Epithelial cell of prostate (primary cell): ENCODE measurements at places on chromosomes 13 and 19.

- no peak for DNase-seq
These were observed 12.8 kb downstream of the RGCC start for GRCh38 chr13:41470196-41470595.

DNA sequence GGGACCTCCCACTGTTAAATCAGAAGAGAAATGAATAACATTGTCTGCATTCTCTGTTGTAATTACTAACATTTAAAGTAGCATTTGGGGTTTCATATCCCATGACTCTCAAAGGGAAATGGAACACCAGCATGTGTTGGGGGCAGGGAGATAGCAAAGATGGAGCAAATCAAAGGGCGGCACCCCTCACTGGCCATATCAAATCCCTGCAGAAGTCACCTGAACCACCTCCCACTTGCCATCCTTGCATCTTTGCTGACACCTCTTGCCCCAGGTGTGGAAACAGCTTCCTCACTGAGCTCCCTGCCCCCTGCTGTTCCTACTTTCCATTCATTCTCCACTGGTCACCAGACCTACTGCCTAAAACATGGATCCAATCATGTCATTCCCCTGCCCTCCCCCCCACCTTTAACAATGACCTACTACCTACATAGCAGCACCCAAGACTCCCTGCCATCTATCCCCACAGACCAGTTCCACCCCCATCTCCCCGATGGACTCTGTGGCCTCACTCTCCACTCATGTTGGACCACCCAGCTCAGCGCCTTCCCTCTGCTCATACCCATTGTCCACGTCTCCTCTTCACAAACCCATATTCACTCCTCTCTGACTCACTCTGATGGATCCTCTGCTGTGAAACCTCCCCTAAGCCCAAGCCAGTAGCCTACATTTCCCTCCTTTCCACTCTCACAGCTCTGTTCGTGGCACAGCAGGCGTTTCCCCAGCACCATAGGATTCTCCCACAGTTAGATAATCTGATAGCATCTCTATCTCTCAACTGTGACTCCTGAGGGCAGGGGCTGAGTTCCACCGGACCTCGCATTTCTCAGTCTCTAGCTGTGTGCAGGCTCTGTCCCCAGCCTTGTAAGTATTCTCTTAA lies 55.9 kb downstream of the DLEU7 start:
- no peak for DNase-seq

- no peak for DNase-seq
These were observed 2902.5 kb downstream of the PCDH9 start for GRCh38 chr13:64327505-64328194.

GRCh38 chr13:27790523-27790922 lies 1.8 kb upstream of the GSX1 start:
- no peak for DNase-seq

GRCh38 chr13:75461314-75461713 lies 20.7 kb downstream of the TBC1D4 start:
- no peak for DNase-seq

DNA sequence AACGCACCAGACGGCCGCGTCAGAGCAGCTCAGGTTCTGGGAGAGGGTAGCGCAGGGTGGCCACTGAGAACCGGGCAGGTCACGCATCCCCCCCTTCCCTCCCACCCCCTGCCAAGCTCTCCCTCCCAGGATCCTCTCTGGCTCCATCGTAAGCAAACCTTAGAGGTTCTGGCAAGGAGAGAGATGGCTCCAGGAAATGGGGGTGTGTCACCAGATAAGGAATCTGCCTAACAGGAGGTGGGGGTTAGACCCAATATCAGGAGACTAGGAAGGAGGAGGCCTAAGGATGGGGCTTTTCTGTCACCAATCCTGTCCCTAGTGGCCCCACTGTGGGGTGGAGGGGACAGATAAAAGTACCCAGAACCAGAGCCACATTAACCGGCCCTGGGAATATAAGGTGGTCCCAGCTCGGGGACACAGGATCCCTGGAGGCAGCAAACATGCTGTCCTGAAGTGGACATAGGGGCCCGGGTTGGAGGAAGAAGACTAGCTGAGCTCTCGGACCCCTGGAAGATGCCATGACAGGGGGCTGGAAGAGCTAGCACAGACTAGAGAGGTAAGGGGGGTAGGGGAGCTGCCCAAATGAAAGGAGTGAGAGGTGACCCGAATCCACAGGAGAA lies 1.9 kb downstream of the PPP1R12C start:
- no peak for DNase-seq

DNA sequence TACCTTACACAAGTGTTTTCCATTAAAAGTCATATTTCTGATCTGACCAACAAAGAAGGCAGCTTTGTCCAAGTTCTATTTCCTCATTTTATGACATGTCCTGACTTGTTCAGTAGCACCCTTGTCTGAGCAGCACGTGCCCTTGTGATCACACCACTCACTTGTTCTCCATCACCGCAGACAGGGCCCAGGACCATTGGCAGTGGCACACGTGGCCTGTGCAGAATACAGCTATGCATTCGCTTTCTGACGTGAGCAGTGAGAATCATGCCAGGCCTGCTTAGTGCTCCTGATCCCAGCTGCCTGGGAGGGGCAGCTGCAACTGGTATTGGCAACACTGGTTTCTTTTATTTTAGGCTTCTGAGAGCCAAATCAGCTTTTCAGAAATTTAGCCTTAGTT lies 134.2 kb downstream of the FRY start:
- DNase-seq: peak; percentile 43

DNA sequence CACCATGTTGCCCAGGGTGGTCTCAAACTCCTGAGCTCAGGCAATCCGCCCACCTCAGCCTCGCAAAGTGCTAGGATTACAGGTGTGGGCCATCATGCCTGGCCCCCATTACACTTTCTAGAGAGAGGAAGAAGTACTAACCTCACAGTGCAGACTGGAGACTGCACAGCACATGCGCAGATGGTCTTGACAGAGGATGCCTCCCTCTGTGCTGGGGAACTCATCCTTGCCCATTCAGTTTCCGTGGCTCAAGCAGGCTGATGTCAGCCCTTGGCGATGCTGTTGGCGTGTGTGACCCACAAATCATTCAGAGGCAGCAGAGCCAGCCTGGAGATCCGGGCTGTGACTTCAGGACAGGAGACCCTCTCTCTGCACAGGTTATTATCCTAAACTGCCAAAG lies 14.6 kb upstream of the FFAR2 start:
- DNase-seq: no peak

GRCh38 chr13:35164324-35164932 lies 222.4 kb downstream of the NBEA start:
- DNase-seq: no peak

DNA sequence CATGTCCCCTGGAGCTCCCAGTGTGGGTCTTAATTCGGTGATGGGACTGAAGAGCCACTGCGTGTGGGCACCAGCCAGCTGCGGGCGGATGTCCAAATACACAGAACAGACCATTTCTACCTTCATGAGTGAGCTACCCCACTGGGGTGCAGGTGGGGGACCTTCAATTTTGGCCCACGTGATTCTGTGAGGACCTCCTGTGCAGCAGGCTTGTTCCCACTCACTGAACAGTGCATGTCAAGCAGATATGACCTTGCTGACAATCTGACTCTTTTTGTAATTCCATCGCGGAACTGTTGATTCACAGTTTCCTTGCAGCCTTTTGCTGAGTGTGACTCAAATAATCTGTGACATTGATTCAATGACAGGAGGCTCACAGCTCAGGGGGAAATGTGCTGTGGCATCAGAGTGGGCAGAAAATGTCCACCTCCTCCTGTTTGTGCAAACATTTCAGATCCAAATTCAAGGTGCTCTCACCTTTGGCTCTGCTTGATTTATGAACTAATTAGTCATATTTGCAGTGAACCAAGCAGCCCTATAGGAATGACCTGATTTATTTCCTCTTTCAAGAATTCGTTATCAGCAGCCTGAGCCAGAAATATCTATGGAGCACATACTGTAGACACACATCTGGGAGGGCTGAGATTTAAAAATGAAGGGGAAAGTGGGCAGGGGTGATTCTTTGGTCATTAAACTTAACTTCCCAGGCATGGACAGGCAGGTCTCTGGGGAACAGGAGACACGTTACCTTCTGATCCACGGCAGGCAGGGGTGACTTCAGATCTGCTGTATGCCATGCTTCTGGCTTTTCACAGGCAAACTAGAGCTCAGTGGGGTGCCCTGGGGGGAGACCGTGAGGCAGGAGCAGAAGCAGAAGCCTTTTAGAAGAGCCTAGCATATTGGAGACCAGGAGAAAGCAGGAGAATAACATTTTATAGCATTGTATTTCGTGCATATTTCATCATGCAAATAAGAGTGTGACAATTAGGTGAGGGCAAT lies 170.0 kb upstream of the KL start:
- DNase-seq: no peak

- DNase-seq: no peak
These were observed 4.0 kb upstream of the NKPD1 start for GRCh38 chr19:45164577-45165335.

GRCh38 chr13:95677564-95678266 lies 776 bp downstream of the DNAJC3 start:
- DNase-seq: no peak

DNA sequence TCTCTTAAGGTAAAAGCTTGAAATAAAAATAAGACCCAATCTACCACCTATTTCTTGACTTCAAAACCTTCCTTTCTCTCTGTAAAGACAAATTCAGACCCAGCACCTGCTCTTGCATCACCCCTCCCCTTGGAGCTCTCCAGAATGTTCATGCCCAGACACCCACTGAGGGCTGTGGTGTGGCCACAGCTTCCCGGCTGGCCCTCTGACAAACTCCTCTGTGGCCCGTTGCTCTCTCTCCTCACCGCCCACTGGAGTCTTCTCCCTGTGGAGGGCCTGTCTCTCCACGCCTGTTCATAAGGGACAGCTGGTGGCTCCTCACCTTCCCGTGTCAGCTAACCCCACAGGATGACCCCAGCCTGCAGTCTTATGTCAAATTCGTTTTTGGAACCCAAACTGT lies 49.1 kb downstream of the TSSK6 start:
- no peak for DNase-seq

DNA sequence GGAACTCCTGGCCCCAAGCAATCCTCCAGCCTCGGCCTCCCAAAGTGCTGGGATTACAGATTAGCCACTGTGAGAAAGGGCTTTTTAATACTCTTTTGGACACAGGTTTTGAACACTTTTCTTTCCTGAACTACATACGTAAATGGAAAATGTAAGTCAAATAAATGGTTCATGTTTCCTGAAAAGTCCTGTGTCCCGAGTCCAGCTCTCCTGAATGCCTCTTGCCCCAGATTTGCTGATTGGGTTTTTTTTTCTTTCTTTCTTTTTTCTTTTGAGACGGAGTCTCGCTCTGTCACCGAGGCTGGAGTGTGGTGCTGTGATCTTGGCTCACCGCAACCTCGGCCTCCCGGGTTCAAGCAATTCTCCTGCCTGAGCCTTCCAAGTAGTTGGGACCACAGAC lies 24.5 kb downstream of the PTPRS start:
- no peak for DNase-seq

DNA sequence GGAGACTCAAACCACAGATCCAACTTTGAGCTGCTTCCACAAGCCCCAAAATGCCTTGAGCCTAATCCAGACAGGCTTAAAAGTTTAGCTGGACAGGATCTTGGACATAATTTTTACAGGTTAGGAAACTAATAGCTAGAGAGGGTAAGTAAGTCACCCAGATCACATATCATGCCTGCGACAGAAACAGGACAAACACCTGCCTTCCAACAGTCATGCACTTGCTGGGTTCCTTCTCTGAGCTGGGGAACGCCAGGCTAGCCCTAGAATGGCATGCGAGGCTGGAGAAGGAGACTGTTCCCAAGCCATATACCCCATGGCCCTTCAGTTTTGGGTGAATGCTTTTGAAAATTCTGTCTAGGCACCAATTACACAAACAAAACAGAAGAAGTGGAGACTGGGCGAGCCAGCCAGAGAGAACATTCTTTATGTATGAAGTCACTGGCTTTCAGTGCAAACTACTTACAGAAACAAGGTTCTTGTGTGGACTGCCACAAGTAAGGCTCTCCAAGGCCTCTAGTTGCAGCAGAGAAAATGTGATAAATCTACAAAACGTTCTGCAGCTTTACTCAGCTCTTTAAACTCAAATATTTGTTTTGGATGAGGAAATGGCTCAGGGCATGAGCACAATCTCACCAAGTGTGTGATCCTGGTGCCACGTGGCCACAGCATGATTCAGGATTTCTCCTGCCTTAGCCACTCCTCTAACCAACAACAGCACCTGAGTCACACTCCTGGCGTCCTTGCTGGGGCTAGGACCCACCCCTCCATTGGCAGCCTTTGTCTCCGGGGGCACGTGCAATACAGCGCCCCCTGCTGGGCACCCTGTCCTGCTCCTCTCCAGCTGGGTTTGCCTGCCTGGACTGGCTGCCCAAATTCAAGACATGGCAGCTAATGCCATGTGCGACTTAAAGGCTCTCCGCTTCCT lies 73.4 kb upstream of the UBL3 start:
- DNase-seq: peak; percentile 97
